ENCODE measurements at places on chromosomes 4 and X. TPM values are rescaled to one million over a fixed set of nuclear protein-coding genes. Genes with fewer than 3 reads are reported as not detected.

DNA sequence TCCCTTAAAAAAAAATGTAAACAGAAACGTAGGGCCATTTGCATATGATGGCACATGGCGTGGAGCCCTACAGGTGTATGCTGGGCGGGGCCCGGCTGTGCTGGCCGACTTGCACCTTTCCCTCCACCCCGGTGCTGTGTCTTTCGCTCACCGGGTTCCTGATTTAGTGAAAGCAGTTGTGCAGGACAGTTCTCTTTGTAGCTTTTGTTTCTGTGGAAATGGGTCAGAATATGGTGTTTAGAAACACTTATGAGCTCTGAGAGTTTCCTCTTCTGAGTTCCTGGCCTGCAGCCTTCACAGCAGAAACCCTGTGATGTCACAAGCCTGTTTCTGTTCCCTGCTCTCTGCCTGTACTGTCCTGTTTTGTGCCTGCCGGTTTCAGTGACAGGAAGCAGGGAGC lies 22.5 kb upstream of the MSANTD1 start:
- no peak for DNase-seq

DNA sequence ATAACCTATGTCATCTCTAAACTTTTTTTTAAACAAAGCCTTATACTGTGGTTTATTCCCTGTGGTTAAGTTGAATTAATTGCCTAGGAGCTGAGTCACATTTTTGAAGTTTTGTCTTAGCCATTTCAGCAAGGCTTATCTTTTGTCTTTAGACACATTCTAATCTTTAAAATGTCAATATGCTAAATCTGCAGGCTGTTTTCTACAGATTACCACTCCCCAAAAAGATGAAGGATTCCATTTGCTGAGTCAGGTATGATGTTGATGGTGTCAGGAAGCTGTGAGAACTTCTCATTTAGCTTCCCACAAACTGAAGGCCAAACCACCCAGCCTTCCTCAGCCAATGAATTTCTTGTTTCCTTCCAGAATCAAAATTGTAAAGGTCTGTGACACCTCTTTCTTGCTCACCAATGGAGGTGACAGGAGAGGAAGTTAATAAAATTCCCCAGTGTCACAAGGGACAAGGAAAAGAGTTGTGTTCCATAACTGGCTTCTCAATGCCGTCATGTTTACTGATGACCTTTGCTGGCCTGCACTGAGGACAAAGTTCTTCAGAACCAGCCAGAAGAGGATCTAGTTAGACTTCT lies 3.7 kb upstream of the CXCL6 start:
- no peak for DNase-seq

The TREX2 gene
- 1.4 TPM for total RNA-seq

DNA sequence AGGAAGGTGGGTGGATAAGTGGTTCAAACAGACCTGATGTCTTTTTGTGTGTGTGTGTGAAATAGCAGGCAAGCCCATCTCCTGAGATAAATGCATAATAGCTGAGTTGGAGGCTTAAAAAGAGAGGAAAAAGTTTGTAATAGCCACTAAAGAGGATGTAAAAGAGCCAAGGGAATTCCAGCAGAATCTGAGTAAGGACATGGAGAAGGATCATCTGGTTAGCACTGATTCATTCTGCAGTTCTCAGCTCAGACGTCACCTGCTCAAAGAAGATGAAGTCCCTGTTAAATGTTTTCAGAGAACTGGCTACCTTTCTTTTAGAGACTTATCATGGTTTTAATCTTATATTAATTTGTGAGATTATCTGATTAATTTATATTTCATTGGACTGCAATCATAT lies 21.0 kb upstream of the IL13RA2 start:
- DNase-seq: no peak

- DNase-seq: peak; percentile 11
Observed at GRCh38 chrX:78024349-78025059, 55.1 kb upstream of the PGAM4 start.

The OCIAD2 gene
- total RNA-seq: 72.1 TPM

The TMPRSS11A gene
- not detected for total RNA-seq

DNA sequence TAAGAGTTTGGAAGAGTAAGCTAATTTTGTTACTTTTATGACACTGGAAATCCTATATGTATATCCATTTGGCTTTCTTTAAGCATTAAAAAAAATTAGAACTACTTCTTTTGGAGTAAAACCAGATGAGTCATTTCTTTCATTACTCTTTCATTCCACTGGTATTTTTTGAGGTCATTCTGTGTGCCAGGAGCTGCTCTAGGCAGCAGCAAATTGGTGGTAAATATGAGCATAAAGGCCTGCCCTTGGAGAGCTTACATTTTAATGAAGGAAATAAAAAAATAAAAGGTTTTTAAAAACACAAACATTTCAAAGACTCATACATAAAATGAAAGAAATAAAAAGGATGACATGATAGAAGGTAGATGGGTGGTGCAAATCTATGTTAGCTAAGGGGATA lies 37.4 kb downstream of the MID1 start:
- DNase-seq: no peak

- peak; percentile 41 for DNase-seq
Observed at GRCh38 chrX:119008110-119008744, 33.8 kb downstream of the LONRF3 start.

- no peak for DNase-seq
Observed at GRCh38 chr4:88320224-88320779, 35.9 kb upstream of the PPM1K start.

DNA sequence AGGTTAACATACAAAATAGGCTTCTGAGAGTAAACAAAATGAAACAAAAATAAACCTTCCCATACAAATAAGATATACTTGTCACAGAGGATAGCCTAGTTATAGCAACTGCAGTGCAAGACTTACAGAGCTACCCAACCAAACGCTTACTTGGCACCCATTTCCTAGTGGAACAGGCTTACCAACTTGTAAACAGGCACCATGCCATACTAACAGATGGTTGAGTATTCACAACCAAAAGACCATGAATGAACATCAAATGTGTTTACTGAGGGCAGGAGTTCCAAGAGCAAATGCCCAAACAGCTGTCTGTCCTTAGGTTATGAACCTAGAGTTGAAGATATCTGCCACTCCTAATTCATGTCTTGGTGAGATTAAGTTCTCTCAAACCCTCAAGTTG lies 2629.2 kb downstream of the PCDH7 start:
- no peak for DNase-seq

The CXCL5 gene
- total RNA-seq: not detected

GRCh38 chr4:3463556-3464348 lies 646 bp downstream of the DOK7 start:
- no peak for DNase-seq

The SORBS2 gene
- 0.08 TPM for total RNA-seq

DNA sequence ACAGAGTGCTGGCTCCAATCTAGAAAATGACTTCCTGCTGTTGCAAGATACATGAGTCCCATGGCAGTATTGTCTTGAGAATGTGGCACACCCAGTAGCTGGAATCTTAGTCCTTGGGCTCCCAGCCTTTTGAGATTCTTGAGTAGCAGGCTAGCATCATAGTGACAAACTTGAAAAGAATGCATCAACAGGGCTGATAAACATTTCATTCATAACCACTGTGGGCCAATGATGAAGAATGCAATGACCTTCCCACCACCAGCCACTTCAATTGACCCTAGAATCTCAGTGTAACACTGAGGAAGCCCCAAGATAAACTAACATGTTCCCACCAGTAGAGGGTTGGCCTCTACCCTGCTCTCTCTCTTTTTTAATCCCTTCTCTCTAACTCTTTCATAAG lies 329.3 kb downstream of the GBA3 start:
- DNase-seq: no peak

The PITX2 gene
- total RNA-seq: not detected

DNA sequence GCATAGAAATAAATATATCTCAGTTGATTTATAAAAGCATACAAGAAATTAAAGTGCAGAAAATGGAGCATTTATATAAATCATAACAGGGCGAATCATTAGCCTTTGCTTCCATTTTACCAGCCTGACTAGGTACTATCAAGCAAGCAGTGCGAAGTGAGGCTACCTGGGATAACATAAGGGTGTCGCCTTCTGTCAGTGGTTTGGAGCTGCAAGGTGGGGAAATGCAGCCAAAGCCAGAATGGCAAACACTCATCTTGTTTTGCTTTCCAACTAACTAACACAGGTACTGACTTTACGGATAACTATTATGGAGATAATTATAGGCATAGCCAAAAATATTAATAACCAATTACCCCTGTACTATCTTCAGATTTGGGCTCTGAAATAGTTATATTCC lies 1459.8 kb downstream of the RAPGEF2 start:
- no peak for DNase-seq

DNA sequence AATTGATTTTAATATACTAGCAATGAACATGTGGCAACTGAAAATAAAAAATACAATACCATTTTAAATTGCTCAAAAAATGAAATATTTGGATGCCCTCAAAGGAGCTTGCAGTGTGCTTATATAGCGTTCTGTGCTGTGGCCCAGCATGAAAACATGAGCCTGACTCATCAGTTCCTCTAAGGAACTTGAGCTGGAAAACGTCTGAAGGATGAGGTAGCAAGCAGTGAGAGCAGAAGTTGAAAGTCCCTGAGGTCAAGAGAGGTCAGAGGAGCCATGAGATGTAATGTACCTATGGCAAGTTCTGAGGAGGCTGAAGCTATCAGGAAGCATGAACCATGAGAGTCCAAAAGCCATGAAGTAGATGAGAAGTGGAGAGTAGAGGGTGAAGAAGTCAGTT lies 59.7 kb downstream of the HMGB3 start:
- no peak for DNase-seq

- DNase-seq: no peak
Observed at GRCh38 chr4:102247041-102247440, 98.2 kb downstream of the SLC39A8 start.

The MAGIX gene
- total RNA-seq: 0.31 TPM

DNA sequence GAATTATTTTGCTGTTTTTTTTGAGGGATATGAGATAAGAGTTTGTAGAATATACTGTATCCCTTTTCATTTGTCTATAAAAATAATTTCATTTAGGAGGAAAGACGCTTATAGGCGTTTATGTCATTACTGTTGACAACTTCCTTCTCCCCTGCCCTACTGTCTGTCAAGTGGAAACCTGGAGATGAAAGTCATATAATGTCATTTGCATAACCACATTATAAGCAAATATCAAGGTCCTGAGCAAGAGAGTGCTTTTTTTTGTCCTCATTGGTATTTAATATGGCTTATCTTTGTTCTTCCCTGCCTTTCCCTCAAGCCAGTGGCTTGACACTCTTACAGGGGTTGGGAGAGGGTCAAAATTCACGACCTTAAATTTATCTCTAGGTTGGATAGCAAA lies 55.8 kb downstream of the LRP2BP start:
- no peak for DNase-seq

- no peak for DNase-seq
Observed at GRCh38 chr4:100206850-100207249, 16.6 kb upstream of the DDIT4L start.

The HNRNPH2 gene
- total RNA-seq: 47.3 TPM

- no peak for DNase-seq
Observed at GRCh38 chr4:168797738-168798375, 212.2 kb downstream of the CBR4 start.

DNA sequence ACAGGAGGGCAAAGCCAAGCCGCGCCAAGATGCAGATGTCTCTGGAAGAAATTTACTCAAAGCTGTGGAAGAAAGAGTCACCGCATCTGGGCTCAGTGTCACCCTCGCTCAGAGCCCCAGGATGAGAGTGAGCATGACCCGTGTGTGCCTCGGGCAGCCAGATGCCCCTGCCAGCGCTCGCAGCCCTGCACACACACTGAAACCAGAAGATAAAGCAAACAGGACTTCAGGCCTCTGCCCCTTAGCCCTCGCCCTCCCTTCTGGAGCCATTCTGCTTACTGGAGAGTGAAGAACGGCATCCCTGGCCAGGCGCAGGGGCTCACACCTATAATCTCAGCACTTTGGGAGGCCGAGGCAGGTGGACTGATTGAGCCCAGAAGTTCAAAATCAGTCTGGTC lies 103.0 kb downstream of the IRF2 start:
- no peak for DNase-seq

GRCh38 chrX:133090236-133090809 lies 6.6 kb downstream of the USP26 start:
- DNase-seq: no peak

DNA sequence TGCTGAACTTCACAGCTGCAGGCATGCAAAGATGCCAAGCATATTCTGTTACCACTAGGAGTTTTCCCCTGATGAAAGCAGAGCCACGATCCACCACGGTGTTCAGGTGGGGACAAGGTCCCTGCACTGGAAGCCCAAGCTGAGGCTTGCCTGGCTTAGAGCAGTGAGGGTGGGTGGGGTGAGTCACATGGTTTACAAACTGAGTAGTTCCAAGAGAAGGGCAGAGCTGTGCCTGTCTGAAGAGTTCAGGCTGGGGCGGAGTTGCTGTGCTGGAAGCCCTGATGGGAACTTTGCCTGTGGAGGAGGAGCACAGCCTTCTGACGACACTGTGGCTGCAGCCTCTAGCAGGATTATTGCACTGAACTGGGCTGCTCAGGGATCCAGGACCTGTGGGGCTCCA lies 45.5 kb downstream of the FAM9B start:
- no peak for DNase-seq

The BMPR1B gene
- not detected for total RNA-seq

DNA sequence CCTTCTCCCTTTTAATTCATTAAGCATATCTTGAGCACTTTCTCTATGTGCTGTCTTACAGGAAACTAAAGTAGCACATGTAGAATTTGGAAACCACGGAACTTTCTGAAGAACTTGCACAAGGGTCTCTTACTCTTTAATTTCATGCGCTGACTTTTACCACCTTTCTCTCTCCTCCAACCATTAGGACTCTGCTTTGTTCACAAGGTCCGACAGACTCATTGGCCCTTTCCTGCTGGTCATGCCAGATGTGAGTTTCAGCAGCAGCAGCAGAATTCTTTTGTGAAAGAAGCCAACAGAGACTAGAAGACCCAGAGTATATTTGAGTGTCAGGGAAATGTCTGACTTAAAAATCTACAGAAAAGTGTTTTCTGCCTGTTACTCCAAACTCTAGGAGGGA lies 207.1 kb downstream of the GUCY2F start:
- no peak for DNase-seq

GRCh38 chrX:137198040-137198439 lies 164.2 kb upstream of the GPR101 start:
- no peak for DNase-seq

DNA sequence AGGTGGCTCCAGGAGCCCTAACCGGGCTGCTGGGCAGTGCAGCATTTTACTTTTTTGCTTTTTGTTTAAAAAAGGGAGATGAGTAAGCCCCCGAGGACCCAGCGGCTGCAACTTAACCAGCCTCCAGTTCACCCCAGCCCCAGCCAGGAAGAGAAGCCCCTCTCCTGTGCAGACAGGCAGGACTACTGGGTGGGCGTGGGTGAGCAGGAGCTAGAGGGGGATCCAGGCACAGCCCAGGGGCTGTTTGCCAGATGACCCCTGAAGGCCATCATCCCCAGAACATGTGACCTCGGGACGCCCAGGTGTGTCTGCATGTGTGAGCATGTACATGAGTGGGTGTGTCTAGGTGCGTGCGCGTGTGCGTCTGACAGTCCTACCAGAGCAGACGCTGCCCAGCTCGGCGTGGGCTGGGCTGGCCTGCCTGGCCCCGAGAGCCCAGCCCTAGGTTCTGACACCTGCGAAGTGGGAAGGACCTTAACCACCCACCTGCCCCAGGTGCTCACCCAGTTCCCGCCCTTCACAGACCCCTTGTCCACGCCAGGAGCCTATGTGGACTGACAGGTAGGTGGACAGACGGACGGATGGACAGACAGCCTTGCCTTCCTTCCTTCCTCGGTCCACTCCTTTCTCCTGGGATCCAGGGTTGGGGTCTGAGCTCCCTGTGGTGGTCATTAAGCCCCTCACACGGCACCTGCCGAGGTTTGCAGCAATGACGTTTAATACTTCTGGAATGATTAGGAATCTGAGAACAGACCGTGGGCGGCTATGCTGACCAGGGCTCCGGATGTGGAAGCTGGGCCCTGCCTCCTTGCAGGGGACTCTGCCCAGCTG lies 7.8 kb upstream of the HAUS3 start:
- DNase-seq: no peak

Data from CD8-positive, alpha-beta T cell (primary cell).